ENCODE measurements at places on chromosomes 2 and 18.
A peak's percentile ranks its signal among the peaks of the same experiment; 100 is the strongest.

DNA sequence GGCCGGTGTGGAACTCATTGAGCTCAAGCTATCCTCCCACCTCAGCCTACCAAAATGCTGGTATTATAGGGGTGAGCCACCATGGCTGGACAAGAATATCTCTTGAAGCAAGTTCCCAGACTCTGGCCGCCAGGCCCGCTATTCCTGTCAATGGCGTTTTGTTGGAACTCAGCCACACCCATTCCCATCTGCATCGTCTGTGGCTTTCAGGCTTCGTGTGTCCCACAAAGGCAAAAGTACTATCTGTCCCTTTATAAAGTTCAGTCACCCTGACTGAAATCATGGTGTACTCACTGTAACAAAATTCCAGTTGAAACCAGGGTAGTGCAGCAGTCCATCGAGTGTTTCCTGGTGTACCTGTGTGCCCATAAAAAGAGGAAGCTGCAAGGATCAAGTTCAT is 96.7 kb downstream of the SH3BP4 start:
- DNase-seq, result no peak

DNA sequence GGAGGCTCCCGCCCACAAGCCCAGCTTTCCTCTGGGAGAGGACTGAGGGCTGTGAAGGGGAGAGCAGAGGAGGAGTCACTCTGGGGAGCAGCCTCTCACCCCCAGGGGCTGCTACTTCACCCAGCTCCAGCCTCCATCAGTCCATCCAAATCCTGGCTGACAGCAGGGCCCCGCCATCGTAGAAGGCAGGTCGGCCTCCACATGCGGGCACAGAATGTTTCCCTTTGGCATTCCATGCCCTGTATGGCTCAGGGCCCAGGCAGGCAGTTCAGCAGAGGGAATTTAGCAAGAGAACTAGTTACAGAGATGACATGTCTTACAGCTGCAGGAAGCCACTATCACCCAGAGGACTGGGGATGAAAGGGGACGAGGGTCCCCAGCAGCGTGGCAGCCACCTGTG is 6.4 kb upstream of the ODC1 start:
- no peak for DNase-seq

DNA sequence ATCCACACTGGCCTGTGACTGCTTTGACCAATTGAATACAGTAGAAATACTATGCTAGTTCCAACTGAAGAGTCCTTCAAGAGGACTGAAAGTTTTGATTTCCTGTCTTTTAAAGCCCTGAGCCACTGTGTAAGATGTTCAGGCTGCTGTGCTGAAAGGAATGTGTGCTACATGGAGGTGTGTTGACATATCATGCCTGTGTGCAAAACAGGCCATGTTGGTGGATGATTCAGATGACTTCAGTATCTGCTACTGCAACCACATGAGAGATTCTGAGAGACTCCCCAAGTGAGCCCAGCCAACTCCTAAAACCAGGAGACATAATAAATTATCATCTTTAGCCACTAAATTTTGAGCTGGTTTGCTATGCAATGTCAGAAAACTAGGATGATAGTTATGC is 662.9 kb downstream of the ZEB2 start:
- DNase-seq, result no peak

DNA sequence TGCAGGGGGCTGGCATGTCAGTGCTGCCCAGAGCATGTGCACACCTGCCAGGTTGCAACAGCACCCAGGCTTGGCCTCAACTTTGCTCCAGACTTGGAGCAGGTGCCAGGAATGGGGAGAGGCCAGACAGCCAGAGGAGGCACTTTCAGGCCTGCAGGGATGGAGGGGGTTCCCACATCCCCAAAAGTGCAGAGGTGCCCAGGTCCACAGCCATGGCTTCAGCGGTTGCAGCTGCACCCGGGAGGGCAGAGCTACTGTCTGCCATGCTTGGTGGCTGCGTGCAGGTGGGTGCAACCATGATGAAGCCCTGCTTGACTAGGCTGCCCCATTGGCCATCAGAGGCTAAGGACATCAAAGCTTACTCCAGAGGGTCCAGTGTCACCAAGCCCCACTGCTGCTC is 196.8 kb upstream of the VRK2 start:
- DNase-seq, result no peak

DNA sequence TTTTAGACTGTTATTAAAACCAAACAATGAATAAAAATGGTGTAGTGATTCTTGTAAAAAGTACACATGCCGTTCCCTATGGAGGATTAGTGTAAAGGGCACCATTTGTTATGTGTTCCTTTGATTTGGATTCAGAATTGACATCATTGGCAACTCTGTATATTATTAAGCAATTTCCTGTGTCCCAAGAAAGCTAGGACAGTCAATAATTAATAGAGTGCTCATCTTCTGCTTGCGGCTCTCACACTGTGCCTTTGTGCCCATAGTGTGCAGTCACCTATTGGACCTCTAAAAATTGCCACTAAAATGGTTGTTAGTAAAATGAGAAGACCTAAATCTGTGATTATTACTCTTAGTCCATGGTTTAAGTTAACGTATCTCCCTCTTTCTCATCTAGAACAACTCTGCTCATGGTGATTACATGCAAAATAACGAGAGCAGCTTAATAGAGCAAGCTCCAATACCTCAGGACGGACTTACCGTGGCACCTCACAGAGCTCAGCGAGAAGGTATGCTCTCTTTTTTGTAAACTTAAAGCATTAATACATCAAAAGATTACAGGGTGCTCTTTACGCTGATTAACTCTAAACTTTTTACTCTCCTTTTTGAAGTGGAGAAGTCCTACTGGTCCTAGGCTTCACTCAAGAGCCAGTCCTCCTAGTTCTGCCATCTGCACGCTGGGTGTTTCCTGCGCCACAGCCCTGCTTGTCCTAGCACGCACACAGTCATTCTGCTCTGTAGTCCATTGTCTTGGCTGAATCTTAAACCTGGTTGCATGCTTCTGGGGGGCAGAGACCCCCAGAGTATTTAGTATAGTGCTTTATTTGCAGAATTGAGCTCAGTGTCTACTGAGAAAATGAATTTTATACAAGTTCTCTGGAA is 16.7 kb downstream of the ZCCHC2 start:
- no peak for DNase-seq

DNA sequence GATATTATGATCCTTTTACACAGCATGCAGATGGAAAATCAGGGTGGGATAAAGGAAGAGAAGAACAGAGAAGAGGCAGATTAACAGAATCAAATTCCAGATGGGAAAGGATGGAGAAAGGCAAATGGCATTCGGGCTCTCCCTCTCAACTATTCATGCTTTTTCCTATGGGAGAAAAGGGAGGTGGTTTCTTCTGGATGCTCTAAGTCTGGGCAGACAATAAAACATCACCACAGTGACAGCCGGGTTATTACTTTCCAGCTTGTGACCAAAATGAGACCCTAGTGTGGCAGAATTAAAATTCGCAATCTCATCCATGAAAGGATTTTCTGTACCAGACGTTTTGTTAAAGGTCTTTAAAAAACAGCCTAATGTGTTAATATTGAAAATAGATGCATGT is 440.7 kb downstream of the RND3 start:
- no peak for DNase-seq

- no peak for DNase-seq
Measured at GRCh38 chr2:161128885-161129284, 31.3 kb upstream of the TANK start.

DNA sequence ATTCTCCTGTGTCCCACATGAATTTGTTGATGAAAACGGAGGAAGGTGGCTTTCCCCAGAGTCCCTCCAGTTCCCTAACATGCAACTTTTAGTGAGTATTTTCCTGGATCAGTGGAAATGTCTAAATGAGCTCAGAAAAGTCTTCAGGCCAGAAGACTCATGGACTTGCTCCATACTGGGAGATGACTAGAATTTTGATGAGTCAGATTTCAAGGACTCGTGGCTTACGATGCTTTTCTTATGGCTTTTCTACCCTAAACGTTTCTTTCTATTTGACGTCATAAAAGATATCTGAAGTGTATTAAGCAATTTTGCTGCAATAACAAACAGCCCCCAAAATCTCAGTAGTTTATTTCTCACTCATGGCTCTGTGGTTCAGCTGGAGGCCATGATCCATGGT is 397.6 kb downstream of the FBXO15 start:
- DNase-seq, result no peak

DNA sequence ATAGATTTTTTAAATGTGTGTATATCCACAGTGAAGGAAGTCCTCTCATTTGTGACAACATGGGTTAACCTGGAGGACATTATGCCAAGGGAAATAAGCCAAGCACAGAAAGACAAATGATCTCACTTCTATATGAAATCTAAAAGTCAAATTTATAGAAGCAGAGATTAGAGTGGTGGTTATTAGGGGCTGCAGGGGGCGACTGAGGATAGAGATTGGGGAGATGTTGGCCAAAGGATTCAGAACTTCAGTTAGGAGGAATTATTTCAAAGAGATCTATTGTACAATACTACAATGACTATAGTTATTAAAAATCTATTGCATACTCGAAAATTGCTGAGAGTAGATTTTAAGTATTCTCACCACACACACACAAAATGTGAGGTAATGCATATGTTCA is 252.4 kb upstream of the SLC39A10 start:
- peak; percentile 14 for DNase-seq

- DNase-seq, result no peak
Measured at GRCh38 chr2:50612306-50612705, 419.6 kb downstream of the NRXN1 start.

GRCh38 chr2:201886504-201886903 is 80.2 kb downstream of the CDK15 start:
- DNase-seq, result no peak

DNA sequence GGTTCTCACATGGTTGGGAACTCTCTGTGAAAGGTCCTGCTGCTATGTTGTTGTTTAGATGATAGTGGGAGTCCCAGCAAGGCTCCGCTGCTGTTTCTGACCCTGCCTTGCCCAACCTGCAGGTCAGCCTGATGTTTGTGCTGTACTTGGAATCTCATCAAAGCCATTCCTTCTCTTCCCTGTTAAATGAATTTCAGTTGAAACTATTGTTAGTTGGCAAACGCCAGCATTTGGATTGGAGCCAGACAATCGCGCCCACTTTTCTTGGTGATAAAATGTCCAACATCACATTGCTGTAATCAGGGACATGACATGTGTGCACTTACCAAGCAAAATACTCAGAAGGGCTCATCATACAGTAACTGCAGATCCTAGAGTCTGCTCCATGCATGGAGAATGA is 12.8 kb upstream of the TWSG1 start:
- DNase-seq, result no peak

DNA sequence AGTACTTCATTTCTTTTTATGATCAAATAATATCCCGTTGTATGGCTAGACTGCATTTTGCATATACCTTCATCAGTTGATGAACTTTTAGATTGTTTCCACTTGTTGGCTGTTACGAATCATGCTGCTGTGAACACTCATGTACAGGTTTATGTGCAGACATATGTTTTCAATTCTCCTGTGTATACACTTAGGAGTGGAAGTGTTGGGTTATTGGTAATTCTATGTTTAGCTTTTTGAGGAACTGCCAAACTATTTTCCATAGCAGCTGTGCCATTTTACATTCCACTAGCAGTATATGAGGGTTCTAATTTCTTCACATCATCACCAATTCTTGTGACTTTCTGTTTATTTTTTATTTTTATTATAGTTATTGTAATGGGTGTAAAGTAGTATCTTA is 32.1 kb upstream of the LCLAT1 start:
- no peak for DNase-seq

DNA sequence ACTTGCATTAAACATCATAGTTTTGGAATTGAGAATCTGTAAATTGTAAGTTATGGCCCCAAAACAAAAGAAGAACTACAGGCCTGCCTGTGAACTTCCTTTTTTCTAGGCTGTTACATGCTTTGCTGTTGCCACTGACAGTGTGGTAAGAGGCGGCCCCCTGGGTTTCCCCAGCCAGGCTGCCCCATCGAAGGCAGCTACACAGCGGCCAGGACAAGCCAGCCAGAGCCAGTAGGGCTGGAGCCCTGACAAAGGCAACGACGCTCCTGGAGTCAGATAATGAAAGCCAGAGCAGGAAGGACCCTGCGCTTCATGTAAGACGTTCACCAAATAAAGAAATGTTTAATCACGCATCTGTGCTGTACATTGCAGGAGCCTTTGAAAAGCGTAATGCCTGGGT is 55.0 kb downstream of the ANKRD44 start:
- DNase-seq, result peak; percentile 60

DNA sequence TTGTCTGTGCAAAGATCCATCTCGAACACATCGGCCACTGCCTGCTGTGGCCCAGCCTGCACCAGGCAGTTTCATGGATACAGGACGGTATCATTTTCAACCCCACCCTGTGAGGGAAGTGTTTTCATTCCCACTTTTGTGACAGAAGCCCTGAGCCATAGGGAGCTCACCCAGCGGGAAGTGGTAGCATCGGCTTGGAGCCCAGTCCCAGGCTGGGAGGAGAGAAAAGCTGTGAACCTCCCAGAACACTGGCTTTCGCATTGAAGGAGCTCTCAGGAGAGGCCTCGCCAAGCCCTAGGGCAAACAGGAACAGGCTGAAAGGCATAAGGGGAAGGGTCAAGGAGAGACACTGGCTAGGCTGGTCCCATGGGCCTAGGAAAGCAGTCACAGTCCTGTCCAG is 166.1 kb downstream of the TFCP2L1 start:
- no peak for DNase-seq

GRCh38 chr2:158656492-158657229 is 138.5 kb upstream of the DAPL1 start:
- no peak for DNase-seq

DNA sequence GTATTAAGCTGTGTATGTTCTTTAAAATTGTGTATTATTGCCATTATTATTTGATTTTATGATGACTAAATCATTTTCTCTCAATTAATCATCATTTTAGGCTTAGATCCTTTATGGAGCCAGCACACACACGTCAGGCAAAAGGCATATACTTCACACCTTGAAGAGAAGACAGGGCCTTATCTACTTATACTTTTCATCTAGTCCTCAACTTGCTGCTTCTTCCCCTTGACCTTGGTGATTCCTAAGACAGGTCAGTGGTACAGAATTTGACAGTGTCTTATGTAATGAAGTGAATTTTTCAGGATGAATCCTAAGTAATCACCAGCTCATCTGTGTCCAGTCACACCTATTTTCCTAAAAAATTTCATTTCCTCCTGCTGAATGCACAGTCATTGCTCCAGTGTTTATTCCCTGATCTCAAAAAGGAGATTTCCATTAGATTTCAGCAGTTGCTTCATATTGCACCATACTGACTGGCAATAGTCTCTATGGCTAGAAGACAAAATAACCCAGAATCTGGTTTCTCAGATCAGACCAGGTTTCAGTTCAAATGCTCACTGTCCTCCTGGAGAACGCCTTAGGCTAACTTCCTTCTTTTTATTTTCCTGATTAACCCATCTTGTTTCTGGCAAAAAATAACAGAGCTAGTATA is 235.7 kb downstream of the PTH2R start:
- no peak for DNase-seq
